Liver (tissue), 10 donors: ENCODE measurements at places on chromosomes 7 and 10.

- no peak for DNase-seq
Observed at GRCh38 chr7:29397398-29397797, 166.2 kb upstream of the PRR15 start.

DNA sequence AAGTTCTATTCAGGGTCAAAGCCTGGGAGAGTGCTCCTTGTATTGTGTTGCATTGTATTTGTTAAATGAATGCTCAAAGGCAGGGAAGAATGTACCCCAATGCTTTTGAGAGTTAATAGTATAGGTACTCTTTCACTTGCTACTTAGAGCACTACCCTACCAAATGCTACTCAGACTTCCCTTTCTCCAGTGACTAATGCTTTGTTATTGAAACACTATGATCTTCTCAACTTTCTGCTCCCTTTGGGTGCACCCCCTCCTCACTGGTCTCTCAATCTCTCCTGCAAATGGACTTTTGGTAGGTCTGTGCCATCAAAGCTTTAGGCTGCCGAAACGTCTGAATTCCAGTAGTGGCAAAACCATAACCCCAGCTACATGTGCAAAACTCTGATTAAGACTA lies 177.7 kb upstream of the AHR start:
- no peak for DNase-seq

DNA sequence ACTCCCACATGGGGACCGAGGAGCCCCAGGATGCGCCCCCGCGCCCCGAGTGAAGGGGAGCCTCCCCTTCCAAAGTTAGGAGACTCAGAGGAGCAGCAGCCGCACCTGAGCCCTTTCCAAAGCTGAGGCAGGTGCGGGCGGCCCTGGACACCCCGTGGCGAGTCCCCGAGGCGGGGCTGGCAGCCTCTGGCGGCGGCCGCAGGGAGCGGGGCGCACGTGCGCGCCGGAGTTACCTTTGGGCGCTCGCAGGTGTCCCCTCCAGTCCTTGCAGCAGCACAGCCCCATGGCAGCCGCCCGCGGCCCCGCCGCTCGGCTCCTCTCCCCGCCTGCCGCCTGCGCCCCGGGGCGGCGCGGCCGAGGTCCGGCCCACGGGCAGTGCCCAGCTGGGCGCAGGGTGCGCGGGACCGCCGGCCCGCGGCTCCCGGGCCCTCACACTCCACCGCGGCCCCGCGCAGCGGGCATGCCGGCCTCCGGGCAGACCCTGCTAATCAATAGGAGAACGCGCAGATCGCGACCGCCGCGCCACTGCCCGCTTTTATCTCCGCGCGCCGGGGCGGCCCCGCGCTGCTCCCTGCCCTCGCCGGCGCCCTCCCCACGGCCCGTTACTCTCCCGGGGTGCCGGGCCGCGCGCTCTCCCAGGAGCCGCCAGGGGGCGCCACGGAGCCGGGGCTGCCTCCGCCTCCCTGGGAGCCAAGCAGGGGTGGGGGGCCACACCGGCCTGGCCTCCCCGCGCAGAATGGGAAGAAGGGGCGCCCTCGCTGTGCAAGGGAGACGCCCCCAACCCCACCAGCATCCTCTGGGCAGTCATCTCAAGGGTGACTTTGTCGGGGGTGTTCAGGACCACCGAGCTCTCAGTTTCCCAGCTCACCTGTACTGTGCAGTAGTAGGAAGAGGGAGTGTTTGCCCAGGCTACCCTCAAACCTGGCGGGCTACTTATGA lies 80.8 kb downstream of the ARHGAP22 start:
- DNase-seq: peak; percentile 37

- DNase-seq: no peak
Observed at GRCh38 chr7:47458057-47458456, 123.9 kb downstream of the TNS3 start.

- no peak for DNase-seq
Observed at GRCh38 chr10:112507046-112507445, 60.0 kb downstream of the VTI1A start.

DNA sequence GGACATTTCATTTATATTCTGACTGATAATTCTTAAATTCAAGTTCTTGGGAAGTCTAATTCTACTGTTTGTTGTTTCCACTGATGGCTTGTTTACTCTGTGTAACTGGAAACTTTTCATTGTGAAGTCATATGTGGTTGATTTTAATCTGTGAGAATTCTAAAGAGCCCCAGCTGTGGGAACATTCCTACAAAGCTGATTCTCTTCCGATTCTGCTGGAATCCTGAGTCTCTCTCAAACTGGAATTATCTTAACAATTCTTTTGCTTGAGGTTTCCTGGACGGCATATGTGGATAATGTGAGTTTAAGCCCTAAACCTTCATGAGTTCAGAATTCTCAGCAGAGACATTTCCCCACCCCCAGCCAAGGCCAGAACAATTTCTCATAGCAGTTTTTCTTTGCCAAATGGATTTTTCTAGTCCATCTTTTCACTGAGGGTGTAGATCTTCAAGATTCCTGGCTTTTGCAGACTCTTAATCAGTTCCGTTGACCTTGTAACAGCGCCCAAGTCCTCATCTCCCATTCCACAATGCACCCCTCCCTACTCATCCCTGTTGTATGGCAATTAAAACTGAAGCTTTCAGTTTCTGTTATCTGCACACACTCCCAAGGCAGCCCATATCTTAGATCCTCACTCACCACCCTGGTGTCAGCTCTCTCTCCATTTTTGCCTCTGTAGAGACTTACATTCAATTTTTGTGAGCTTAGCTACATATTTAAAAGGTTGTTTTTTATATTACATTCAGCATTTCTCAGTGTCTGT lies 37.6 kb downstream of the GRM8 start:
- DNase-seq: no peak

DNA sequence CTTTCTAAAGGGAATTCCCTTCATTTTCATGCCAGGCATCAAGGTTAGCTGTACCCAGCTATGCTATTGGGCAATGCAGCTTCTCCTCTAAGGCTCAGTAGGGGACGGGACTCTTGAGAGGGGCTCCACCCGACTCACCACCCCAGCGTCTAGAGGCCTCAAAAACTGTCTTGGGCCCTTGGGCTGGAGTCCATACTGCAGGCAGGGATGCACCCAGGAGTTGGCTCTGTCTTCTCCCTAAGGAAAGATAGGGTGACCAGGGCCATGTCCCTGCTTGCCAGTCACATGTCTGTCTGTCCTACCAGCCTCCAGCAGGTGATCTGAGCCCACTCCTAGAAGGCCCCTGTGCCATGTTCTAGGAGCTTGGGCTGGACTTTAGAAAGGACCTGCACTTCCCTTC lies 1.2 kb downstream of the OPN4 start:
- no peak for DNase-seq

DNA sequence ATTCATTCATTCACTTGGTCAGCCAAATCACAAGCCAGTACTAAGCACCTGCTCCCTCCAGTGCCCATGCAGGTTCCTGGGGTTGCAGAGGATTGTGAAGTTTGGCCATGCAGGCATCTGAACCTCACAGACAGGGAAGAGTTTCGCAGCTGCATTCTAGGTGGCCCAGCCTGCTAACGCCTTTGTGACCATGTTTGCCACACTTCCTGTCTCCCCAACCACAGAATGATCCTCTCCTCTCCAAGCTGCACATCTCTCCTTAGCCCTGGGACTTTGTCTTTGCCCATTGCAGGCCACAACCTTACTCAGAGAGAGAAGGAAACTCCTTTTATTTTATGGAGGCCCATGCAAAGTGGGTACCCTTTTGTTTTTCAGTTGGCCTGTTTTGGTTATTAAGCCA lies 31.8 kb downstream of the EPDR1 start:
- DNase-seq: no peak

GRCh38 chr10:69389827-69390490 lies 26.8 kb downstream of the TACR2 start:
- peak; percentile 51 for DNase-seq

DNA sequence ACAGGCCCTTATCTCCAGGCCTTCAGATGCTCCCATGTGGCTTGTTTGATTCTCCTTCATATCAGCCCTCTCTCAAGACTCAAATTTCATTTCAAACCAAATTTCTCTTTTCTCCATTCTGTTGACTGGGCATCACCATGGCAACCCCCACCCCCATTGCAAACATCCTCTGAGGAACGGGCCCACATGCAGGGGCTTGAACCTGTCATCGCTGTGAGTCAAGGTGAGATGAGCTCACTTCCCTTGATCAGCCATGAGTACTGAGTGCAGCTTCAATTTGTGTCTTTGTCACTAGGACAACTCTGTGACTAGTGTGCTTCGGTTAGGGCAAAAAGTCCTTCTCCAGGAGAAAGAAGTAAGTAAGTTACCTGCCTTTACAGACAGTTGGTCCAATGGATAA lies 41.9 kb downstream of the CALML3 start:
- no peak for DNase-seq

DNA sequence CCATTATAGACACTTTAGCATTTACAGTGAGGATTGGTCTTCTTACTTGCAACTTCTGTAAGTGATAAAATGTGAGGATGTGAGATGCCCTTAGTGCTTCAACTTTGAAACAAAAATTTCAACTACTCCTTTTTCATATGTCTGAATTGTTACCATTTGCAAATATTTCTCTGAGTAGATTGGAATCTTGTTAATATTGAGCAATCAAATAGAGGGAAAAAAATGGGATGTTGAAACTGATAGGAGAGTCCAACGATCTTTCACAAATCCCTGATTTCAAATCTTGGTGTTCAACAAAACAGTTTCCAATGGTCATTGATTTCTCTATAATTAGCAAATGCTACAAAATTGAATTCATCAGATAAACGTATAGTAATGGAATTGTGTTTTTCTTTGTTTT lies 5.5 kb upstream of the SNX10 start:
- no peak for DNase-seq

DNA sequence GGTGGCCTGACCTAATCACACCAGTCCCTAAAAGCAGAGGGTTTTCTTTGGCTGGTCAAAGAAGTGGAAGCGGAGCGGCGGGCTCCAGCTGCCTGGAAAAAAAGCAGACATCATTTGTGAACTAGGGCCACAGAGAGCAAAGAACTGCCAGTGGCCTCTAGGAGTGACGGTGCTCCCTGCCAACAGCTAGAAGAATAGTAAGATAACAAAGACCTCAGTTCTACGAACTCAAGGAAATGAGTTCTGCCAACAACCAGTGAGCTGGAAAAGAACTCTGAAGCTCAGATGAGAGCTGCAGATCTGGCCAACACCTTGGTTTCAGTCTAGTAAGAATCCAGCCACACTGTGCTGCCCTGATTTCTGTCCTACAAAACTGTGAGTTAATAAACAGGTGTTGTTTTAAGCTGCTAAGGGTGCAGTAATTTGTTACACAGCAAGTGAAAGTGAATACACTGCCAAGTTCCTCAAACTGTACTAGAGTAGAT lies 178.0 kb downstream of the SRPK2 start:
- DNase-seq: no peak

DNA sequence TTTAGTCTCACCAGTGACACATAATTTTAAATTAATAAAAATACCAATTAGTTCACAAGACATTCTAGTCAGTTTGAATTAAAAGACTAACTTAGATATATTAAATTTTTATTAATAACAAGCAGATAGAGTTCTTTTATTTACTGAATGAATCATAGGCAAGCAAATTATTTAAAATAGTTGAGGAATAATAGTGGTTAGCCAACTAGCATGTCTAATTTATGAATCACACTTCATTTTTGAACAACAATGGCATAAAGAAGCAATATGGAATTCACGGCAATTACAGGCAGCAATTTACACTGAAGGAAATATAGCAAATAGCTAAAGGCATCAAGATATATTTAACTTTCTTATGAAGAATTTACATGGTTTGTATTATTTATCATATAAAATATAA lies 187.0 kb upstream of the SLC26A5 start:
- DNase-seq: no peak

GRCh38 chr10:52424341-52424740 lies 110.3 kb downstream of the DKK1 start:
- no peak for DNase-seq

DNA sequence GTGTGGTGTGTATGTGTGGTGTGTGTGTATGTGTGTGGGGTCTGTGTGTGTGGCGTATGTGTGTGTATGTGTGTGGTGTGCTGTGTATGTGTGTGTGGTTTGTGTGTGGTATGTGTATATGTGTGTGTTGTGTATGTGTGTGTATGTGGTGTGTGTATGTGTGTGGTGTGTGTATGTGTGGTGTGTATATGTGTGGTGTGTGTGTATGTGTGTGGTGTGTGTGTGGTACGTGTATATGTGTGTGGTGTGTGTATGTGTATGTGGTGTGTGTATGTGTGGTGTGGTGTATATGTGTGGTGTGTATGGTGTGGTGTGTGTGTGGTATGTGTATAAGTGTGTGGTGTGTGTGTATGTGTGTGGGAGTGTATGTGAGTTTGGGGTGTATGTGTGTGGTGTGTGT lies 428.7 kb downstream of the PAXIP1 start:
- DNase-seq: no peak

DNA sequence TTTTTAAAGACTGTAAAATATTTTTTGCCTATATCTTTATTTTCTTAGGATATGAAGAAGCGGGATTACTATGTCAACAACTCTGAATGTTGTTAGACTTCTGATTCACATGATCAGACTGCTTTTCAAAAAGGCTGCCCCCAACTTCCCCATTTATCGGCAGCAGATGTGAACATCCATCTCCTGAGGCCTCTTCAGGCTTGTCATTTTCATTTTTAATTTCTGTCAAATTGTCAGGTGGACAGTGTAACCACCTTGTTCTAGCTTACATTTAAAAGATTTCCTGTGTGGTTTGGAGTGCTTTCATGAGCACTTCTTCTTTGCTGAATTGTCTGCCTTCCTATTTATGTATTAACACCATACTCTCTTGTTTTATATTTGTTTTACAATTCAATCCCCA lies 78.8 kb upstream of the GSDME start:
- DNase-seq: no peak

DNA sequence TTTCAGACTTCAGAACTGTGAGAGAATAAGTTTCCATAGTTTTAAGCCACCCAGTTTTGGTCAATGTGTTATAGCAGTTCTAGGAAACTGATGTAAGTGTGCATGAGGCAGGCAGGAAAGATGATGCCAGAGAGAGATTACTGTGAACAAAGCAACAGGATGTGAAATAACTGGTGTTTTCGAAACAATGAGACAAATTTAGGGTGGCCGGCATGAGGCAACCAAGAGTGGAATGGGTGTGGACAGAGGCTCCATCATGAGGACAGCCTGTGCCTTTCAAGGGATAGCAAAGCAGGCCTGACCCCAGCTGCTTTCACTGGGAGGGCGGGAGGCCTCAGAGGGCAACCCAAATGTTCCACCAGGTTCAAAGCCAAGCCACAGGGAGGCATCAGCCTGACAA lies 67.3 kb upstream of the UCN3 start:
- DNase-seq: no peak

- DNase-seq: no peak
Observed at GRCh38 chr7:40977533-40977932, 725.4 kb downstream of the INHBA start.

GRCh38 chr7:153496257-153496656 lies 555.9 kb upstream of the DPP6 start:
- DNase-seq: no peak
